ENCODE measurements at places on chromosomes 5 and 9.

DNA sequence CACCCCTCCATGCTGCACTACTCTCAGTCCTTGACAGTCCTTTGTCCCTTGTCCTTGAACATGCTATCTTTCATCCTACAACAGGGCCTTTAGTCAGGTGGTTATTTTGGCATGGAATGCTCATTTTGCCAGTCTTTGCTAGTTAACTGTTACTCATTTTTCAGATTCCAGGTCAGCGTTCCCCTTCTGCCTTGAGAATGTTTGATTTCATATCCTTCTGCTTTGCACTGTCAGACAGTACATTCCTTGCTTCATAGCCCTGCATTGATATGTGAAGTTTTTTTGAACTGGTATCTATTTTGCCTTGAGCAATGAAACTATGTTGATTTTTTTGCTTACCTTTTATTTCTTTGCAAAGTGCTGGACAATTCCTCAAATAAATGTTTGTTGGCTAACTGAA lies 638.2 kb upstream of the SEMA6A start:
- DNase-seq, result no peak

GRCh38 chr5:145587710-145588109 lies 247.4 kb downstream of the PRELID2 start:
- DNase-seq, result no peak

DNA sequence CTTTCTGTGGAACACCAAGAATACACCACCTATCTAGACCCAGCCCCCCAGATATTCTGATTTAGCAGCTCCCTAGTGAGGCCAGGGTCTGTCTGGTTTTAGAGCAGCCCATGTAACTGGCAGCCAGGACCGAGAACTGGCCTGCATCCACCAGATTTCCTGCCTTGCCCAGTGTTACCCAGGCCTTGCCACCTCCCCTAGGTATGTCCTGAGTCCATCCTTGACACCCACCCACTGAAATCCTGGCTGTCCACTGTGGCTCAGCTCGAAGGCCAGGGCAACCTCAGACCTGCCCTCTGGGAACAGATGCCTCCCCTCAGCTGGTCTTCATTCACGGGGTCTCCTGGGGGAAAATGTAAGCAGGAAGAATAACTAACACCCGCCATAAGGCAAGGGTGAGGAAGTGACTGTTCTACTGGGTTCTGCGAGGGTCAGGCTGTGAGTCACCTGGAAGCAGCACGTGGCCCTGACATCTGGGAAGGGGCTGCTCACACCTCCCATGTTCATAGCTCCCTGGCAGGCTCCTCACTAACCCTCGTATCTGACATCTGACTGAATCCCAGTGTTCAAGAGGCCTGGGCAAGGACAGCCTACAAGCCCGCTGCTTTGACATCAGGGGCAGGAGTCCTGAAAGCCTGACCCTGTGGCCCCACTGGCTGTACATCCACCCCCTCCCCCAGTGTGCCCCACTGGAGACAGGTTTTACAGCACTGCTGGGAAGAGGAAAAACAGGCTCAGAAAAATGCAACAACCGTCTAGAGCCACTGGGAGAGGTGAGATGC lies 72.7 kb downstream of the SEMA4D start:
- no peak for DNase-seq

DNA sequence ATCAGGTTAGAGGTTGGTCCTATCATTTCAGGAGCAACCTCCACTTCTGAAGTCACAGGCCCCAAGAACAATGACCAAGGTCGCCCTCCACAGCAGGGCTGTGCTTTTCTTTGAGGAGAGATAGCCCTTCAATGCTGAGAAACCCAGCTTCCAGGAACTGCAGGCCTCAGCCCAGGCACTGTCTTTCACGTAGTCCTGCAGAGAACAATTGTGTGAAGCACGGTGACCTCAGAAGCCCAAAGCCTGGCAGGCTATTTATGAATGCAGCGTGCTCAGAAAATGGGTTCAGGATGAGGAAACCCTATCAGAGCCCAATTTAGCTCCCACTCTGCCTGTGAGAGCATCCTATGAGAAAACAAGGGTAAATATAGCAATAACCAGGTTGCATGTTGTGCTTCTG lies 388.3 kb downstream of the PLK2 start:
- DNase-seq, result no peak

GRCh38 chr5:122515709-122516431 lies 203.8 kb downstream of the SNCAIP start:
- no peak for DNase-seq

GRCh38 chr5:81829242-81829641 lies 78.3 kb upstream of the SSBP2 start:
- no peak for DNase-seq

GRCh38 chr5:65722575-65723403 lies 784 bp downstream of the NLN start:
- DNase-seq, result no peak

GRCh38 chr5:143921525-143922311 lies 109.8 kb downstream of the HMHB1 start:
- no peak for DNase-seq

- DNase-seq, result no peak
These were observed 1.8 kb downstream of the LHX6 start for GRCh38 chr9:122226758-122227574.

GRCh38 chr9:127733614-127734013 lies 1.5 kb downstream of the TOR2A start:
- no peak for DNase-seq

- no peak for DNase-seq
These were observed 515.8 kb downstream of the KIF4B start for GRCh38 chr5:155529362-155529761.

DNA sequence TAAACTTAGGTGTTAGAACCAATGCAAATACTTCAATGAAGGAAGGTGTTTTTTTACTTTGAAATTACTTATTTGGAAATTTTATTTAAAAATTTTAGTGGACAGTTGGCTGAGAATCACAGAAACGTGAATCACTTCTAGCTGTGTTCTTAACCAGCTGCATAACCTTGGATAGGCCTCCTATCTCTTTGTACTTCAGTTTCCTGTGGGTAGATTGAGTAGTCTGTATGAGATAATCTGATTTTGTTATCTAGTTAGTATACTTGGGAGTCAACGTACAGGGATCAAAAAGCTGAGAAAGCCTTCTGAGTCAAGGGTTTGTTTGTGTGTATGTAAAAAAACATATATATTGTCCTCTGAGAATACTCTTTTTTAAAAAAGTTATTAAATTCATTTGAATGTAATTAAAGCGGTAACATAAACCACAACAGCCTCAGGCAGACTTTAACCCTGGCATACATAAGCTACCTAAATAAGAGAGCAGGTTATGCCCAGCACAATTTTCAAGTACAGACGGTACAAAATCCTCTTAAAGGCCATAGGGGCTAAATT lies 38.1 kb upstream of the ZCCHC7 start:
- no peak for DNase-seq

DNA sequence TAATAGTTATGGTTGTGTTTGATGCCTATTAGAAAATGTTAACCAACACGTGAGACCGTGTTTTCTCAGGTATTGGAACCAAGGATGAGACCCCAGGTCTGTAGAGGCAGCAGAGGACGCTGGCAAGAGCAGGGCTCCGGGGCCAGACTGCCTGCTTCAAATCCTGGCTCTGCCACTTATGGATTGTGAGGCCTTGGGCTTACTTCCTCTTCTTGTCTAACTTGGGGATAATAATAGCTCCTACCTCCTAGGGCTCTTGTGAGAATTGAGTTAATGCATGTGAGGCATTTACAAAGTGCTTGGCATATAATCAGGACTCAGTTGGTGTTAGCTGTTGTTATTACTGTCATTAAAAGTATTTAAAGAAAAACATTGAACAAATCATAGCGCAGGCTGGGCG lies 85.5 kb upstream of the PITX1 start:
- no peak for DNase-seq

- no peak for DNase-seq
These were observed 139.9 kb upstream of the ACOT12 start for GRCh38 chr5:81533629-81534405.

DNA sequence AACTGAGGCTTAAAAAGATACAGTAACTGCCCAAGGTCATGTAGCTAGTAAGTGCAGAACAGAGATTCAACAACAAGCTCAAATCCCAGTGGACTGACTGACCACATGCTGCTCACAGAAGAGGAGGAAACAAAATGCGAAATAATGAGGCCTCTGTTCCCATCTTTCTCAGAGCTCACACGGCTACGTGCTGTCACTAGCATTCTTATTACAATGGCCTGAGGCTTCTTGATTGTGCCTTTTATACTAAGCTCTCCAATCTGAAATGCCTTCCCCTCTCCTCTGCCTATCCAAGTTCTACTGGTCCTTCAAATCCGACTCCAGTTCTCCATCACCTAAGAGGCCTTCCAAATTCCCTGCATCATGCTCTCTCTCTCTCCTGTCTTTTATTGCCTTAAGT lies 26.0 kb downstream of the SGTB start:
- no peak for DNase-seq

- no peak for DNase-seq
These were observed 21.9 kb upstream of the CNOT6 start for GRCh38 chr5:180472269-180472668.

- DNase-seq, result no peak
These were observed 67.4 kb upstream of the ZNF618 start for GRCh38 chr9:113808391-113809358.

DNA sequence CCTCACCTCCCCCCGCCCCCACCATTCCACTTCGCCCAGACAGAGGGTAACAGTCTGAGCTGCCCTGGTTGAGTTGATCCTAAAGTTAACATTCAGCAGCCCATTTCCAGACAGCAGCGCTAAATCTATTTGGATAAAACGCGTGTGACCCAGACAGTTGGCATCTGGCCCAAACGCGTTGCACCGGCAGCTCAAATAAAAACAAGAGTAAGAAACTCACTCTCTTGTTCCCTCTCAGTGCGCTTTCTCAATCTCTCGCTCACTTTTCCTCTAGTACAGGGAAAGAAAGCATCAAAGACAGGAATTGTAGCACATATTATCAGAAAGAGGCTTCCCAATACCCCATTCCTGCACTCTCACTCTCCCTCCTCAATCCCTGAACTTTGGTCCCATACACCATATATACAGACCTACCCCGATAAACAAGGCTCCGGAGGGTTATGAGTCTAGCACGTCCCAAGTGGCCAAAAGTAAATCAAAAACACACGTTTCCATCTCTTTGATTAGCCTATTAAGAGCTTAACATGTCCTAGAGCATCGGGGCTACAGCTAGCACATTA lies 1.3 kb downstream of the ADAMTS6 start:
- peak; percentile 51 for DNase-seq

GRCh38 chr9:98019098-98019497 lies 36.0 kb downstream of the ANP32B start:
- no peak for DNase-seq

- no peak for DNase-seq
These were observed 320.8 kb downstream of the CCDC171 start for GRCh38 chr9:15873573-15874177.

DNA sequence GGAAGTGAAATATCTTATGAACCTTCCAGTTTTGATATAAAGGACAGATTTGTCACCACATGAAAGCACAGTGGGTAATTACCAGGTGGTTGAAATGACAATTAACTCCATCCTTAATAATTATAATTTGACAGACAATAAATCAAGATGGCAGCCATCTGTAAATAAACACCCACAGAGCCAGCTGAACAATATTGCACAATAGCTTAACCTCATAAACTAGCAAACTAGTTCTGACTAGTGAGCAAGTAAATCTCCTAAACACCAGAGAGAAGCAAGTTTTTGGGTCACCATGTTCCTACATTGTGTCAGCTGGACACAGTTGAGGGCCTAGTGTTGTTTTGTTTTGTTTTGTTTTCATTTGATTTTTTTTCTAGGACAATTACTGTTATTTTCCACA lies 577.4 kb downstream of the ACTL7B start:
- DNase-seq, result no peak

- no peak for DNase-seq
These were observed 58.3 kb upstream of the WDR41 start for GRCh38 chr5:77550406-77550805.

DNA sequence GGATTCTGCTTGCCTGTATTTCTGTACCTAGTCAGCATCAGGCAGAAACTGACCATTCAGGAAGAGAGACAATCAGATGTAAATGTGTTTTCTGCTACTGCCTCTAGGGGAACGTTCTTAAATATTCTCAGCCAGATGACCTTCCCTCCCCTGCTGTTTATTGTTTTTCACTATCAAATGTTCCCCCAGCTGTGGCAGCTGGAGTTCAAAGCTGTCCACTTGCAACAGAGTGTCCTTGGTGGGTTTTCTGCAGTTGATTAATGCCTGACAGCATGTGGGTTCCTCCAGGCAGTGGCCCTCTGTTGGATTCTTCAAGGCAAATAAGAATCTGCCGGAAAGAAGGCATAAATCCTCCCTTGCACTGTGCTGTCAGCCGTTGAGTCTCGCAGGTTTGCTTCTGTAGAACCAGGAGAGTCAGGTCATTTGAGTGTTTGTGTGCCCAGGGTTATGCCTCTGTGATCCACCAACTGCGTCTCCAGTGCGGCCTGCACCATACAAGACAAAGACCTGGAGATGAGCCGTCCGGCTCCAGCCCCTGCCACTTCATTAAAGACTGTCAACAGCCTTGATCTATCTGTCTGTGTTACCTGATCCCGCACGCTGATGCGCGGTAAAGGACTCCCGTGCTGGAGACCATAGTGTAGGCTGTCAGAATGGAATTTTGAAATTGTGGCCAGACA lies 203.4 kb downstream of the GADD45G start:
- no peak for DNase-seq

GRCh38 chr9:61666849-61667371 lies 477.1 kb downstream of the SPATA31A7 start:
- DNase-seq, result no peak

DNA sequence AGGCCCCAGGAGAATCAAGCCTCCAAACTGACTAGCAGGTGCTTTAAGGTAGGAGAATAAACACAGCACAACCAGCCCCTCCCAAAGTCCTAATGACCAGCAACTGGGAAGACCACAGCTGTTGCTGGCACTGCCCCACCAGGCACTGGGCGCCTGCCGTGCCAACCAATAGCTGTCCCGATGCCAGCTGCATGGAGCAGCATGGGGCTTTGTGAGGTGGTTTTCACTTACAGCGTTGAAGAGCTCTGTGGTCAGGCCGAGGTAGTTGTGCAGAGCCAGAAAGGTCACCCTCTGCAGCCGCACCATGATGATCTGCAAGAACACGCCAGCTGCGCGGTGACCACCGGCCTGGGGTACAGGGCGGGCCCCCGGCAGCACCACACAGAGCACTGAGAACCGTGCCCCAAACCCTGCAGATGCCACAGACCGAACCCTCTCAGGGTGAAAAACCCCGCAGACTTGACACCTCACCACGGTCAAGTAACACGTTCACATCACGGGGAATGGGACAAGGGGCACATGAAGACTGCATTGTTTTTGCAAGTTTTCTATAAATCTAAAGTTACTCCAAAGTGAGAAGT lies 28.7 kb downstream of the PNPLA7 start:
- DNase-seq, result no peak

- DNase-seq, result no peak
These were observed 253.1 kb downstream of the TLR4 start for GRCh38 chr9:117957267-117957666.

Measured in stimulated activated CD4-positive, alpha-beta T cell treated with anti-CD3 and anti-CD28 coated beads, Interleukin-2, amount 100 ng/mL, for 24 hours (primary cell).